HepG2 (cell line): ENCODE measurements at places on chromosomes 3 and 15. TPM values are rescaled to one million over a fixed set of nuclear protein-coding genes. Genes with fewer than 3 reads are reported as not detected.

ADGRG7 gene
- total RNA-seq = not detected in 2 replicates

PHLDB2 gene
- total RNA-seq = 21.5 and 23.6 TPM in 2 replicates

NOX5 gene
- total RNA-seq = not detected in 2 replicates

GOLGA6L4 gene
- 0.81 and 1.7 TPM in 2 replicates for total RNA-seq

PSTPIP1 gene
- total RNA-seq = 8.7 and 9.2 TPM in 2 replicates

DNA sequence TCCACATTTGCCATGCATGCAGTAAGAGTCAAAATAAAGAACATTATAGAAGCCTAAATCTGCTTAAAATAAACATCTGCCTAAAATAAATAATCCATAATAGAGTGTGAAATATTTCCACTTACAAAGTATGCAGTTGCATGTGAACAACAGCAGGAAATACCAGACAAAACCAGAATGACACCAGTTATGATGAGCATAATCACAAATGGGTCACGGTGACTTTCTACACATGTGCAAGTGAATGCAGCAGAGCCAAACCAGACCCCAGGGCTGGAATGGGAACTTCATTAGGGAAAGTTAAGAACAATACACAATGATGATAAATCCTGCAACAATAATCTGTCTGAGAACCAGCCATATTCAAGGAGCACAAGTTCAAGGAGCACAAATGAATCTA lies 615.5 kb downstream of the ROBO2 start:
- no peak overlapping the region for H3K27ac ChIP-seq
- no peak for DNase-seq
- no peaks in the 10 kb centered on the region for H3K36me3 ChIP-seq
- no peak overlapping the region for H3K4me3 ChIP-seq

DNA sequence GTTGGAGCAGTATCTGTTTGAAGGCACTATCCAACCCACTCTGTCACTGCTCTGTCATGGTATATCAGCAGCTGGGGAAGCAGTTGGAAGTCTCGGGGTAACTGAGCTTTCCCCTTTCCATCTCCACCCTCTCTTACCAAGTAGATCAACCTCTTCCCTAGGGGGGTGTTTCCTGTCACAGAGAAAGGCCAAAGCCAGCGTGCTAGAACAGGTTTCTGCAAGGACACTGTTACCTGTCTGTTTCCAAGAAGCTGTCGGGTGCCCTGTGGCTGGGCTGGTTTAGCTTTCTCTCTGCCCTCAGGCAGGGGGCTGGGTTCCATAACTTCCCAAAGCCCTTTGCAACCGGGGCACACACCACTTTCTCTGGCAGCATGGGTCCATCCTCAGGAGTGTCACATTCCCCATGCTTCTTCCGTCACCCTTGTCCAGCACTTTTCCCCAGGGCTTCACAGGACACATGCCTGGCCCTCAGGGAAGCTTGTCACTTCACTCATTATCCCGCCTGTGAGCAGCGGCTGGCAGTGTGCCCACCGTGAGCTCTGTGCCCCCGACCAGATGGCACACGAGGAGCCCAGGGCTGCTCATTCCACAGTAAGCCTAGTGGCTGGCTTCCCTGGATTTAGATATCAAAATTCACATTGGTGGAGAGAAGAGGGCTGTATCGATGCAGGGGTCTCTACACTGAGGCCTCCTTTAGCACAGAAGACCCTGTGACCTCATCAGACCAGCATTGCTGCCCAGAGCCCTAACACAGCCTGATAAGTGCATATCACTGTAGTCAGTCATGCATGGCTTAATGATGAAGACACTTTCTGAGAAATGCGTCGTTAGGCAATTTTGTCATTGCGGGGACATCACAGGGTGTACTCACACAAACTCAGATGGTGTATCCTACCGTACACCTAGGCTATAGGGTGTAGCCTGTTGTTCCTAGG lies 205.8 kb downstream of the SLCO3A1 start:
- no peaks in the 10 kb centered on the region for H3K36me3 ChIP-seq
- H3K4me1 ChIP-seq = no peaks in the 10 kb centered on the region
- H3K27ac ChIP-seq = no peak overlapping the region
- no peak overlapping the region for H3K4me3 ChIP-seq
- no peaks in the 10 kb centered on the region for H3K27me3 ChIP-seq

DNA sequence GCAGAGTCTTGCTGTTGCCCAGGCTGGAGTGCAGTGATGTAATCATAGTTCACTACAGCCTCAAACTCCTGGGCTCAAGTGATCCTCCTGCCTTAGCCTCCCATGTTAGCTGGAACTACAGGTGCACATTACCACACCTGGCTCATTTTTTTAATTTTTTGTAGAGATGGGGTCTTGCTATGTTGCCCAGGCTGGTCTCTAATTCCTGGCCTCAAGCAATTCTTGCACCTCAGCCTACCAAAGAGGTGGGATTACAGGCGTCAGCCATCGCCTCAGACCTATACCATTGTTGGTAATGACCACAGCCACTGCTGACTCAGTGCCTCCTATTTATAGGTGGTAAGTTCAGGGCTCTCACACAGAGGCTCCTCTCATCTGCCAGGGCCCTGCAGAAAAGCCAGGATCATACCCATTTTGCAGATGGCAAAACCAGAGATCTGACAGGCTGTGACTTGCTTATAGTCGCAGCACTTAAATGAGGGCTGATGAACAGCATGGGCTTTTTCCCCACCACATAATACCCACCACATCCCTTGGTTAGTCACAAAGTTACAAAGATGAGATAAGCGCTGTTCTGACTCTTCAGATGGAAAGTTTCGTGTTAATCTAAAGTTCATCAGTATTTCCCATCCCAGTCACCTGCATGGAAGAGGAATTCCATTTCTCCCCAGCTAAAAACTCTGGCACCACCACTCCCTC lies 21.8 kb upstream of the SPATA12 start:
- no peak overlapping the region for H3K4me3 ChIP-seq
- no peak overlapping the region for H3K27ac ChIP-seq
- H3K4me1 ChIP-seq = peaks cover 12% of the 10 kb centered on the region
- DNase-seq = no peak
- H3K27me3 ChIP-seq = no peaks in the 10 kb centered on the region

GRCh38 chr15:59171067-59171397 lies 35.6 kb upstream of the LDHAL6B start:
- DNase-seq = no peak
- H3K4me1 ChIP-seq = peaks cover 41% of the 10 kb centered on the region

DNA sequence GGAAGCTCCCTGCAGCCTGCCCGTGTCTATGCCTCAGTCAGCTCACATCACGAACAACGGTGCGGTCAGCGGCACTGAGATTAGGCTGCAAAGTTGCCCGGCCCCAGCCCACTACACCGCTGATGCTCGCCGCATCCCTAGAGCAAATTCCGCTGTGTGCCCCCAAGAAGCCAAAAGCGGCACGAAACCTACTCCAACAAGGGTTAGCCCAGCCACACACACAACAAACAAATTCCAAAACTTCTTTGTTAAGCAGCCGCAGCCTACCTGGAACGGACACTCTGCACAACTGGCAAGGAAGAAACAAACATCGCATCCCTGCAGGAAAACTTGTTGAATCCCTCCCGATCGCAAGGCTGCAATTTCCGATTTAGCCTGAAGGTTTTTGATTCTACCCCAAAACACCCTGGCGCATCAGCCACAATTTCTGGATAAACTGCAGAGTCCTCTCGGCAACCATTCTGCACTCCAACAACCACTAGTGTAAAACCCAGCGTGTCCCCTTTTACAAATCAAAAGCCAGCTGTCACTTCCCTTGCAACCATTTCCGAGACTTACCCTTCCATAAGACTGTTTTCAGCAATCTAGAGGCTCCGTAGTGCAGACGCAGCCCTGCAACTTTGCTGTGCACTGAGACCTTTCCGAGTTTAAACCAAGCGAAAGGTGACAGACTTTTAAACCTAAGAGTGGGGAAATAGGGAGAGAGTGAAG lies 449 bp downstream of the ROBO1 start:
- no peak overlapping the region for H3K4me3 ChIP-seq
- H3K4me1 ChIP-seq = no peaks in the 10 kb centered on the region
- no peaks in the 10 kb centered on the region for H3K36me3 ChIP-seq
- H3K27me3 ChIP-seq = peaks cover 24% of the 10 kb centered on the region; the same call in 2 of the 3 replicates
- no peak for DNase-seq

DNA sequence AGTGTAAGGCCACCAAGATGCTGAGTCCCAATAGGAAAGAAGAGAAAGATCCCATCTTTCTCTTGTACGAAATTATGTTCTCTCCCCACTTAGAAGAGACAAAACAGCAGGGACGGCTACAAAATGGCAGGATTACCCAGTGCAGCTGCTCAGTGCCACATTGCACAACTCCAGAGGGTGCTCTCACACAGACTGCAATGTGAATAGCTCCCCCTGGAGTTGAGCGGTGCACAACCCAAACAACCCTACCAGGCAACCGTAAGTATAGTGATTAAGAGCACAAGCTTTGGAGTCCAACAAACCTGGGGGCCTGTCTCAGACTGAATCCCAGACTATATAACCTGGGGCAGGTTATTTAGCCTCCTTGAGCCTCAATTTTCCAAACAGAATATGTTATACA lies 3.1 kb upstream of the BHLHE40 start:
- no peak overlapping the region for H3K27ac ChIP-seq
- peak; percentile 79 for DNase-seq
- H3K27me3 ChIP-seq = no peaks in the 10 kb centered on the region; the same call in 2 of the 3 replicates
- peak overlapping the region; percentile 95; the same call in 1 of the 2 replicates for H3K4me3 ChIP-seq
- peaks cover under 1% of the 10 kb centered on the region; the same call in 1 of the 3 replicates for H3K36me3 ChIP-seq

GRCh38 chr15:59879506-59880265 lies 124.4 kb upstream of the FOXB1 start:
- no peak overlapping the region for H3K4me3 ChIP-seq
- DNase-seq = no peak
- no peaks in the 10 kb centered on the region for H3K4me1 ChIP-seq
- H3K27ac ChIP-seq = no peak overlapping the region

DNA sequence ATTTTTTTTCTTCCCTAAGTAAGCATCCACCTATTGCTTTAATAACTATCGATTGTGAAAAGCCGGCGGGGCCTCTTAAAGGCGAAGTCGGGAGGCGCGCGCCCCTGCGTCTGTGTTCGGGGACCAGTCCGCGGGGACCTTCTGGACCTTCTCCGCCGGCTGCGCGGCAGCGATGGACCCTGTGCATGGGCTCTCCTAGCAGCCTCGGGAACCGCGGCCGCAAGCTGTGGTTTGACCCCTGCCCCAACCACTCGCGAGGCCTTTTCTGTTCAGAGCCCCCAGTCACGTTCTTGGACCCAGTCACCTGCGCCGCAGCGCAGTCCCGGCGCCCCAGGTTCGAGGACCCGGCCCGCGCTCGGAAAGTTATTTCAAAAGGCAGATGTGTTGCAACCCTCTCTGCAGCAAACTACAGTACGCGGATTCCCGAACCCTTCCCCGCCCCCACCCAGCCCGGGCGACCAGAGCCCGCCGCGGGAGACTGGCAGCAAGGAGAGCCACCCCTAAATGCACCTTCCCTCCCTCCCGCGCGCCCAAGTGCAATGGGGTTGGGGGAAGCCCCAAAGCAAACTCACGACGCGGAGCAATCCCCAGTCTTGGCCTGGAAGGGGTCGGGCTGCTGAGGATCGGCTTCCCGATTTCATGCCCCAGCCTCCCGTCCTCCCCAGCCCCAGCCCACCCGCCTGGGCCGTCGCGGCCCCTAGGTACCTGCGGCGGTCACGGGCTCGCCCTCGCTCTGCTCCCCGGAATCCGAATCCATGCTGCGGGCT lies 684 bp downstream of the TNFAIP8L3 start:
- H3K27ac ChIP-seq = no peak overlapping the region
- no peaks in the 10 kb centered on the region for H3K36me3 ChIP-seq
- H3K27me3 ChIP-seq = no peaks in the 10 kb centered on the region
- peak; percentile 40 for DNase-seq
- peak overlapping the region; percentile 79 for H3K4me3 ChIP-seq

GRCh38 chr3:51139616-51140015 lies 245.5 kb upstream of the MANF start:
- H3K27ac ChIP-seq = no peak overlapping the region
- no peak for DNase-seq
- no peak overlapping the region for H3K4me3 ChIP-seq
- H3K4me1 ChIP-seq = no peaks in the 10 kb centered on the region

GRCh38 chr3:134344560-134344959 lies 29.7 kb downstream of the AMOTL2 start:
- H3K4me3 ChIP-seq = no peak overlapping the region
- no peak overlapping the region for H3K27ac ChIP-seq
- H3K4me1 ChIP-seq = peaks cover 29% of the 10 kb centered on the region
- H3K36me3 ChIP-seq = no peaks in the 10 kb centered on the region

- H3K4me3 ChIP-seq = no peak overlapping the region
- DNase-seq = no peak
- H3K27me3 ChIP-seq = no peaks in the 10 kb centered on the region
- H3K36me3 ChIP-seq = no peaks in the 10 kb centered on the region
- H3K27ac ChIP-seq = no peak overlapping the region
- no peaks in the 10 kb centered on the region for H3K4me1 ChIP-seq
Observed at GRCh38 chr15:70327328-70327855, 229.7 kb upstream of the TLE3 start.

DNA sequence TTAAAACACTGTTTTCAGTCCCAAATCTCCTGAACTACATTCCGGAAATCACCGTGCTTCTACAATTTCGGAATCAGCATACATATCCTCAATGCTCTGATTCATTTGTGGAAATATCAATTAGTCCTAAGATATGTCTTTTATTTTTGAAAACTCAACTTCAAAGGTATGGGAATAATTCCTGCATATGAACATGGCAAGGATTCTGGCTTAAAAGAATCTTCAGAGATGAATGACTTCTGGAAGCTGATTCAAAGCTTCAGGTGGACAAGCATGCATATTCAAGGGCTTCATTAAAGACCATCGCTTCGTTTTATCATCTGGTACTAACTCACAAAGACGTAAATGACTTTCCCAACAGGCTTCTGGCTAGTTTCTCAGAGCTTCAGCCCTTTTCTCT lies 246.0 kb upstream of the LRRN1 start:
- H3K36me3 ChIP-seq = no peaks in the 10 kb centered on the region
- no peaks in the 10 kb centered on the region for H3K27me3 ChIP-seq
- no peak overlapping the region for H3K4me3 ChIP-seq
- no peaks in the 10 kb centered on the region for H3K4me1 ChIP-seq
- DNase-seq = no peak

GRCh38 chr3:120773932-120774331 lies 31.4 kb downstream of the GTF2E1 start:
- peaks cover 57% of the 10 kb centered on the region for H3K36me3 ChIP-seq
- no peak overlapping the region for H3K27ac ChIP-seq
- H3K27me3 ChIP-seq = no peaks in the 10 kb centered on the region
- DNase-seq = no peak
- H3K4me1 ChIP-seq = no peaks in the 10 kb centered on the region

DNA sequence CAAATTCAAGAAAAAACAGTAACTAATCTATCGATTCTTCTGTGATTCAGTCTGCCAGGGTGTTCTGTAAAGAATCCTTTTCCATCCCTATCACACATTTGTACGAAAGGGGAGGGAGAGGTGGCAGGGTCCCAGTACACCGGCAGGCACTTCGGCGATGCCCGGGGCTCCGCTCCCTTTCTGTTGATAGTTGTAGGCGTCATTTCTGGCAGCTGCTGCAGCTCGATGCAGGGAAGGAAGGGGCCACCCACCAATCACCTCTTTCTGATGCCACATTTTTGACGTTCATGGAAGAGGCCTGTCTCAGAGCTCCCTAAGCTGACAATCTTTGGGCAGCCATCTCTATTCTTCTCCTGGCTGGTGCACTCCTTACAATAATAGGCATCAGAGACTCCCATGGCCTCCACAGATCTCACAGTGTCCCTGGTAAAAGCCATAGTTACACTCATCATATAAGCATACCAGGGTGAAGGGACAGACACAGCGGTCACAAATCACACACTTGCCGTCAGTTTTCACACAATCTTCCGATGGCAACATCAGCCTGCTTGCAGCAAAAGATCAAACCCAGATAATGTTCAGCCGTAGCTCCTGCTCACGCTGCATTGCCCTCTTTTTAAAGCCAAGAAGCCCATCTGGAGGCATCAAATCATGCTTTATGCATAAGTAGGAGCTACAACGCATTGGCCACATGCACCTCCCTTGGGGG lies 60.8 kb upstream of the ZBTB38 start:
- peaks cover 26% of the 10 kb centered on the region for H3K4me1 ChIP-seq
- H3K36me3 ChIP-seq = no peaks in the 10 kb centered on the region
- H3K4me3 ChIP-seq = no peak overlapping the region
- no peaks in the 10 kb centered on the region for H3K27me3 ChIP-seq
- no peak for DNase-seq
